ENCODE measurements at places on chromosomes 2 and 18.

- H3K27me3 ChIP-seq = peaks cover 54% of the 10 kb centered on the region
- peaks cover 23% of the 10 kb centered on the region for H3K4me1 ChIP-seq
- peak; percentile 54 for DNase-seq
- no peak overlapping the region for H3K27ac ChIP-seq
Measured at GRCh38 chr2:74548900-74549826, 4.6 kb downstream of the LOXL3 start.

DNA sequence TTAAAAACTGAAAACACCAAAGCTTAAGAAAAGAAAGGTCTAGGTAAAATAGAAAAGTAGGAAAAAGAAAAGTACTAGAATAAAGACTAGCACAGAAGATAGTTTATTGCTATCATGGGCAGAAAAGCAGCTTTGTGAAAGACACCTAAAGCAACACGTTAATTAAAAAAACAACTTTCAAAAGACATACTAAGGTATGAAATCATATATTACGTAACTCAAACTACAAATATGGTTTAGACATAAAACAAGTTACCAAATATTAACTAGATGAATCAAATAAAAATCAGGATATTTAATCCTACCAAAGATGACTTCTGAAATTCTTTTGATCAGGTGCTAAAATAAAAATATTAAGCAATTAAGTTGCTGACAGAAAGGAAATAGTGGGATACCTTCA lies 30.3 kb downstream of the RTTN start:
- H3K27ac ChIP-seq = no peak overlapping the region
- peaks cover 14% of the 10 kb centered on the region for H3K36me3 ChIP-seq
- no peak overlapping the region for H3K4me3 ChIP-seq
- H3K27me3 ChIP-seq = no peaks in the 10 kb centered on the region

DNA sequence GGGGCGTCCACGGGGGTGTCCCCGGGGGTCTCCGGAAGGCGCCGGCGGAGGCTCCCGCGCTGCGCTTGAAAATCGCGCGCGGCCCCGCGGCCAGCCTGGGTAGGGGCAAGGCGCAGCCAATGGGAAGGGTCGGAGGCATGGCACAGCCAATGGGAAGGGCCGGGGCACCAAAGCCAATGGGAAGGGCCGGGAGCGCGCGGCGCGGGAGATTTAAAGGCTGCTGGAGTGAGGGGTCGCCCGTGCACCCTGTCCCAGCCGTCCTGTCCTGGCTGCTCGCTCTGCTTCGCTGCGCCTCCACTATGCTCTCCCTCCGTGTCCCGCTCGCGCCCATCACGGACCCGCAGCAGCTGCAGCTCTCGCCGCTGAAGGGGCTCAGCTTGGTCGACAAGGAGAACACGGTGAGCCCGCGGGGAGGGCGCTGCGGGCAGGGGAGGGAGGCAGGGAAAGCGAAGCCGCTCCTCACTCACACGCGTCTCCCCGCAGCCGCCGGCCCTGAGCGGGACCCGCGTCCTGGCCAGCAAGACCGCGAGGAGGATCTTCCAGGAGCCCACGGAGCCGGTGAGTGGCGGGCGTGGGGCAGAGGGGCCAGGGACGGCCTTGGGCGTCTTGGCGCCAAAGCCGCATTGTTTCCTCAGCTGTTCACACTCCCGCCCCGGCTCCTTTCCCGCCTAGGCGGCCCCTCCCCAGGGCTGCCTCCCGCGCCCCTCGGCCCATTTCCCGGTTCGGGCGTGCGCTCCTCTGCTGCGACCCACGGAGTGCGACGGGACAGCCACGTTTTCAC lies at the start of gene RRM2:
TSS of gene RRM2 (plus strand) at position 240 of the 781 bp plus-strand sequence. CDS start at position 300, 60 bp downstream.
- peak within 1 kb of the TSS; percentile 94 for H3K27ac ChIP-seq
- H3K27me3 ChIP-seq = no peaks in the 10 kb centered on the region
- peaks cover 46% of the 10 kb centered on the region for H3K36me3 ChIP-seq
- H3K4me1 ChIP-seq = peaks cover 49% of the 10 kb centered on the region
- peak within 1 kb of the TSS; percentile 99 for H3K4me3 ChIP-seq

DNA sequence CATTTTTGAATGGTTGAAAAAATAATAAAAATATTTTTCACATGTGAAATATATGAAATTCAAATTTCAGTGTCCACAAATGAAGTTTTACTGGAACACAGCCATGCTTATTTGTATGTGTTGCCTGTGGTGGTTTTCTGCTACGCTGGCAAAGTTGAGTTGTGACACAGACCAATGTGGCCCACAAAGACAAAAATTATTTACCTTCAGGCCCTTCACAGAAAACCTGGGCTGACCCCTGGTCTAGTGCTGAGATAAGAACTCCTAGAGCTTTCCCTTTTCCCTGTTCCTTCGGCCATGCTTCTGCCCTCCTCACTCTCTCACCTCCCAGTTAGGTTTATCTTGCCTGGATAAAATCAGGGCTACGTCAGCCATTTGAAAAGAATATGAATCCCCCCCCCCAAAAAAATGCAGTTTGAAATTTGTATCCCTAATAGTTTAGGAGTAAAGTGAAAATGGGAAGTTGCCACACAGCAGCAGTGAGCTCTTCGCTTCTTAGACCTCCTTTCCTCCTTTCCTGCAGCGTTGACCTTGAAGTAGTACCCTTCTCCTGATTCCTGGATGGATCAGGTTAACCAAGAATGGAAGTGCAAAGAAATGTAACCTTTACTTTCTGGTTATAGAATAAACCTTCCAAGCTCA lies 91.0 kb downstream of the LIMS1 start:
- H3K4me1 ChIP-seq = peaks cover 32% of the 10 kb centered on the region
- no peaks in the 10 kb centered on the region for H3K27me3 ChIP-seq
- DNase-seq = no peak
- no peak overlapping the region for H3K27ac ChIP-seq

GRCh38 chr18:48645427-48646002 lies 106.7 kb downstream of the CTIF start:
- peaks cover 6% of the 10 kb centered on the region for H3K27me3 ChIP-seq
- no peak overlapping the region for H3K27ac ChIP-seq
- no peak for DNase-seq

DNA sequence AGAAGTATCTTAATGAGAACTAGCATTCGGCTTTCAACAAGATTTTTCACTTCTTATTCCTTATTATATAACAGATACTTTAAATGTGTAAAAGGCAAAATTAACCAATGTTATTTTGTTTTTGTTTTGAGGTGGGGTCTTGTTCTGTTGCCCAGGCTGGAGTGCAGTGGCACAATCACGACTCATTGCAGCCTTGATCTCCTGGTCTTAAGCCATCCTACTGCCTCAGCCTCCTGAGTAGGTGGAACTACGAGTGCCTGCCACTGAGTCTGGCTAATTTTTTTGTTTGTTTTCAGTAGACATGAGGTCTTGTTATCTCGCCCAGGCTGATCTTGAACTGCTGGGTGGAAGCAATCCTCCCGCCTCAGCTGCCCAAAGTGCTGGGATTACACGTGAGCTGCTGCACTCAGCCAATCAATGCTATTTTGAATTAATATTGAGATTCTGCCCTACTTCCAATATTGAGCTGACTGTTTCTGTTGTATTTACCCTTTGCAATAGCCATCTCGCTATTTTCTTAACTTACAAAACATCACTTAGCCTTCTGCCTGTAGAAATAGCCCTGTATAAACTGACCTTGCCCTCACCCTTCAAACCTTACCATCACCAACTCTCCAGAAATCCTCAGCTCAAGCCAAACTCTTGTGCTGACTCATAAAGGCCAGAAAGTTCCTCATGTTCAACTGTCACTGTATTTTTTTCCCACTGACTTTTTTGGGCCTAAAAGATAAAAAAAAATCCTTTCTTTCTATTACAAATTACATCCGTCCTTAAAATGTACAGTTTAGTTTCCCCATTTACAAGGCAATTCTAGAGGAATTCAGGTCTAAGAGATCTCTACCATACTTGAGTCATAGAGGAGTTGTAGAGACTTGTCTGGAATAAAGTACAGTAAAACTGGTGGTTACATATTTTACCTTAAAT lies 94.3 kb downstream of the OLA1 start:
- peaks cover 8% of the 10 kb centered on the region for H3K4me1 ChIP-seq
- no peak overlapping the region for H3K27ac ChIP-seq
- no peak overlapping the region for H3K4me3 ChIP-seq
- H3K27me3 ChIP-seq = no peaks in the 10 kb centered on the region
- peaks cover 12% of the 10 kb centered on the region for H3K36me3 ChIP-seq

Data from activated naive CD8-positive, alpha-beta T cell treated with anti-CD3 and anti-CD28 coated beads, Interleukin-2, amount 10 ng/mL, durations not matched to agents 7 days and 5 days (primary cell).